ENCODE measurements at places on chromosomes 2 and 18.

GRCh38 chr2:134491771-134492441 lies 226.9 kb downstream of the TMEM163 start:
- DNase-seq, result peak; percentile 14

GRCh38 chr2:99335911-99336803 lies at the start of gene TXNDC9:
Gene TXNDC9, minus strand, starts transcription at chr2:99336333. Its CDS starts 3,123 bp downstream, at chr2:99333210.
- peak; percentile 100 for DNase-seq

GRCh38 chr18:44893045-44893706 lies 212.5 kb downstream of the SETBP1 start:
- no peak for DNase-seq

DNA sequence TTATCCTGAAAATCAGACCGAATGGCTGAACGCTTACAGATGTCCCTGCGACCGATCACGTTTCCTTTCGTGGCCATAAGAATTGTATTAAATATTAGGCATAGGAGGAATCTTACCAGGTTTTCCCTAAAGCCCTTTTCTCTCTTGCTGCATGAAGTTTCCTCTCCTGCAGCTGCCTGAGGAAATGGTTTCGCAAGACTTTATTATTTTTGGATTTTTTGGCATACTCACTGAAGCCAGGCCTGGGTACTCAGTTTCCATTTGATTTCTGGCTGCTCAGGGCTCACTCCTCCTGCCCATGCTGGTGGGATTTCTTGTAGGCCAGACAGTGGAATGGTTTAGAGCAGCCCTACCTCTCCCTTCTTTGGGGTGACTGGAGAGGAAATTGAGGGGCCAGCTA lies 114.0 kb downstream of the KLHL29 start:
- DNase-seq, result no peak

DNA sequence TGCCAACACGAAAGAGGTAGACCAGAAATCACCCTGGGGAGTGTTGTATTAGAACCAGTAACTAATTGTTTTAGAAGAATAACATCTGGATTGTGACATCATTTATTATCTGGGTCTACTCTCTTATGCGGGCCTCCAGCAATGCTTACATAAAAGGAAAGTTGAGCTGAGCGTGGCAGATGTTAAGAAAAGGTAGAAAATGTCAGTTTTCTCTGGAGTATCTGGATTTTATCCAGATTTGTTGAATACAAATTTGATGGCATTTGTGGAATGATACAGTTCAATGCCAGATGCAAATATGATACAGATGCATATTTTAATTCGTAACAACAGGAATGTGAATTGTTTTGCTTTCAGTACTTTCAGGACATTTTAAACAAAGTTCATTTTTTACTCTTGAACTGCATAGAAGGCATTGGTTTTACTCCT lies 90.3 kb downstream of the PRPF40A start:
- DNase-seq, result no peak

GRCh38 chr18:57258131-57258777 lies 94.1 kb upstream of the ST8SIA3 start:
- DNase-seq, result no peak

DNA sequence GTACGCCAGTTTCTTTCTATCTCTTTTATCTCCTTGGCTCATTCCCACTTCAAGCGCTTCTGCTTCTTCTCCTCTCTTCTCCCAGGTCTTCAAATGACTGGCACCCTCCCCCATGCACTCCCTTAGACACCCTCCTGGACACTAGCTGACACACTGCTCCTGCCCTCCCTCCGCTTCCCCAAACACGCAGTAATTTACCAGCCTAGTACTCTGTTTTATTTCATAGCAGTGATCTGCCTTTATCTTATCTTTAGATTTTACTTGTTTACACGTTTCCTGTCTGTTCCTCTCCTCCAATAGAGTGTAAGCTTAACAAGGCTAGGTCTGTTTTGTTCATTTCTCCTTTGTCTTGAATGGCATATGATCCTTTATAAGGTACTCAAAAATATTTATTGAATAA lies 93.9 kb downstream of the SCN3A start:
- no peak for DNase-seq

DNA sequence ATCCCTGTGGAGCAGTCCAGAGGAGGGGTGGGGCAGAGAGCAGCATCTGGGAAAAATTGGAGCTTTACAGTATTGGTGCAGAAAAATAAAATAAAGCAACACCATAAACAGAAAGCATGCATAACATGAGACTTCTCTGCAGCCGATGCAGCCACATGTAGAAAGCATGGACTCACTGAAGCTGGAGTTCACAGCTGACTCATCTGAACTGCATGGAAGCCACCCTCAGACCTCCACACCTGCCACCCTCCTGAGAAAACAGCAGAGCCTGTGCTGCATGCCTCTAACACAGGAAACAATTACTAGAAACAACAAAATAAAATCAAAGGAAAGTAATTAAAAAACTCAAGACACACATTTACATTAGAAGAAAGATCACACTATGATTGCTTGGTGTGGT lies 169.4 kb upstream of the ALKAL2 start:
- no peak for DNase-seq

DNA sequence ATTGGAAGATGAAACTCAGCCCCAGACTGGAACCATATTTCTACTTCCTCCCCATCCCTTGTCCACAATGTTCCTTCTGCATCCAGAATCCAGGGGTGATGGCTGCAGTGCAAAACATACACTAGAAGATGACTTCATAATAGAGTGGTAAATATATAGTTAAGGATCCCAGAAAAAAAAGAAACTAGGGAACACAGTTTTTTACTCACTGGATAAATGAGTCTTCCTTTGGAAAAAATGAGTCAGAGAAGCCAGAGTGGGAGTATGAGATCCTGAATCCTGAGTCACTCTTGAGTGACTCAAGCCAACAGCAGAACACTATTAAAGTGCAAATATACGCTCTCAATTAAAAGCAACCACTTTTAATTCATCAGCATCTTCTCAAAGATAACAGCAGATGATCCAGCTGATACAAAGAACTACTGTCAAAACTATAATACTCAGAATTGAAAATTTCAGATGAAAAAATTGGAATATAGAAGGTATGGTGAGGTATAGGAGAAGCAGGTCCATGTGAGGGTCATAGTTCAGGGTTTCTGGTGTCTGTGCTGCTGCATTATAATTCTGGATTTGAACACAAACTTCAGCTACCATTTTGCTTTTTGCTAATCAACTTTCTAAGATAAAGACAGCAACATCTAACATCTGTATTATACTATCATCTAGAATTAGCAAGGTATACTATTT lies 987.2 kb upstream of the CDH2 start:
- no peak for DNase-seq

DNA sequence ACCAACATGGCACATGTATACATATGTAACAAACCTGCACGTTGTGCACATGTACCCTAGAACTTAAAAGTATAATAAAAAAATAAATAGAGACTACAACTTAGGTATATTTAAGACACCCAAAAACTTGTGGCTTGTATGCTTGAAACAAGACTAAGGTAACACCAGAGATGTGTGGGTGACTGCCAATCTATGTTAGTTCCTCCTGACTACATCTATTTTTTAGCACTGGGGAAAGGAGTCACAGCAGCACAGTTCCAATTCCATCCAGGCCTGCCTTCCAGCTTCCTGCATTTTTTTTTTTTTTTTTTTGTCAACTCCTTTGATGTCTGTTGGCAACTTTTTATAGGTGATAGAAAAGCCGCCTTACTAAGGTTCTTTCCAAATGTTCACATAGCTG lies 18.2 kb downstream of the C2orf69 start:
- DNase-seq, result no peak

DNA sequence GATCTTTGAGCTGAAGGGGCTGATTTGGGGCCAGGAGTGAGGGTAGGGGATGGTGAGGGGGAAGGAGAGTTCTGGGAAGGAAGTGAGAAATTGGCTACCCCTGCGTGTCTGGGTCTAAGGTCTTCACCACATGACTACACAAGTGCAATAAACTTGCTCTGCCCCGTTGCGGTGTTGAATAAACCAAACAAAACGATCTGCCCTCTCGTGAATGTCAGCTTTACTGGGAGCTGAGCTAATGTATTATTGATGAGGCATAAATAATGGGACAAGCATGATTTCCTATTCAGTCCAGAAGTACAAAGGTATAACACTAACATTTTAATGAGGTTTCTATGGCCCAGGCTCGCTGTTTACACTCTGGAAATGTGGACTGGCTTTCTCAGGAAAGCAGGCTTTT lies 8.0 kb upstream of the CFAP221 start:
- no peak for DNase-seq

DNA sequence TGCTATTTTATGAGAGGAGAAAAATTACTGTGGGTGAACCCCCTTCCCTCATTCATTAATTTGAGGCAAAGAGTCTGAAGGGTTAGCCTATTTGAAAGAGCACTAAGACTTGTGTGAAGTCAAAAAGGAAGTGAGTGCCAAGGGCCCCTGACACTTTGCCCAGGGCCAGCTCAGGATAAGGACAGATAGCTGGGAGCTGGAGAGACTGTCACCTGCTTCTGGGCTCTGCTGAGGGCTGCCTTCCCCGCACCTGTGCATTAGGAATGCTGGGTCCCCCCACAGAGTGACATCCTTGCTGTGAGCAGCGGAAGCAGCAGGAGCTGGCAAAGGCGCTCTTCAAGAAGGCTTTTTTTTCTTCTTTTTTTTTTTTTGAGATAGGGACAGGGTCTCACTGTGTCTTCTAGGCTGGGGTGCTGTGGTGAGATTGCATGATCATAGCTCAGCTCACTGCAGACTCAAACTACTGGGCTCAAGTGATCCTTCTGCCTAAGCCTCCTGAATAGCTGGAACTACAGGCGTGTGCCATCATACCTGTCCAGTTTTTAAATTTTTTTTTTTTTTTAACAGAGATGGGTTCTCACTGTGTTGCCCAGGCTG lies 148.3 kb downstream of the AQP4 start:
- DNase-seq, result no peak

DNA sequence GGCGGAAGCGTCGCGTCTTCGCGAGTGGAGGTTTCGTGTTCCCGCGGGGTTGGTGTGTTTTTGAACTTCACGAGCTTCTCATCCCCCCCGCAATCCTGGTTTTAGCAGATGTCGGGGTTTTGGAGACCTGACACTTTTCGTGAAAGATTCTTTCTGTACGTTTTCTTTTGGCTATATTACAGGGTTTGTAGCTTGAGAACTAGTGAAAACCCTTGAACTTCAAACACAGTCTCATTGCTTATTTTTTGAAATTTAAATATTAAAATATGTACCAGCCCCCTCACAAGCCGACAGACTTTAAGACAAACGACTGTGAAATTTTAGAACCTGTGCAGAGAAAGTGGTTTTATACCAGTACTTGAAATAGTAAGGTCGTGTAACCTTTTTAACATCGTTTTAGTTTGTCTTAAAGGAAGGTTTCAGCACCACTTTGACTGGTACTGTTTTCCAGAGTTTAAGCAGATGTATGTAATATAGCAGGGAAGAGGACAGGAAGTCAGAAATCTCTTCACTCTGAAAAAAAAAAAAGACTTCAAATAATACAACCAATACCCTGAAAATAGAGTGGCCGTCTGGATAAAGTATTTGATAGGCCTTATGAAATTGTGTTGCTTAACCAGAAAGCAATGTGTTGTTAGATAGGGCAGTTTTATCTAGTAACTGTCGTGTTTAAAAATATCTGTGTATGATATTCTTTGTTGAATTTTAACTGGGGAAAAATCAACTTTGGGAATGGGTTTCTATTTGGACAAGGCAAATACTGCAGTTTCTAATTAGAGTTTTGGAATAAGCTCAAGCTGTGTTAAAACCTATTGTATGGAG lies 1.4 kb downstream of the SPATS2L start:
- no peak for DNase-seq

GRCh38 chr2:145692971-145693478 lies 1173.1 kb upstream of the ZEB2 start:
- peak; percentile 99 for DNase-seq

DNA sequence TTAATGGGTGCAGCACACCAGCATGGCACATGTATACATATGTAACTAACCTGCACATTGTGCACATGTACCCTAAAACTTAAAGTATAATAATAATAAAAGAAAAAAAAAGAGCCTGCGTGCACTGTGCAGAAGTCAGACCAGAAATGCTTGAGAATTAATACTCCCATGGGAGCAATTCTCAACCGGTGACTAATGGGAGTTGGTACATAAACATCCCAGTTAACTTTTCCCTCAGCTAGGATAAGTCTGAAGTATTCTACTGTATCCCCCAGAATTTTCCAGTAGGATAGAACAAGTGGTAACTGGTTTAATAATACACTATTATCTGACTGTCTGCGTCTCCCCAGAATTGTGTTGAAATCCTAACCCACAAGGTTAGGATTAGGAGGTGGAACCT lies 113.6 kb upstream of the COL5A2 start:
- no peak for DNase-seq

GRCh38 chr18:8357320-8357719 lies 251.9 kb upstream of the RAB12 start:
- DNase-seq, result no peak

GRCh38 chr2:98277162-98277859 lies 68.9 kb upstream of the CNGA3 start:
- no peak for DNase-seq

- no peak for DNase-seq
Observed at GRCh38 chr2:127072970-127073369, 34.0 kb downstream of the BIN1 start.

DNA sequence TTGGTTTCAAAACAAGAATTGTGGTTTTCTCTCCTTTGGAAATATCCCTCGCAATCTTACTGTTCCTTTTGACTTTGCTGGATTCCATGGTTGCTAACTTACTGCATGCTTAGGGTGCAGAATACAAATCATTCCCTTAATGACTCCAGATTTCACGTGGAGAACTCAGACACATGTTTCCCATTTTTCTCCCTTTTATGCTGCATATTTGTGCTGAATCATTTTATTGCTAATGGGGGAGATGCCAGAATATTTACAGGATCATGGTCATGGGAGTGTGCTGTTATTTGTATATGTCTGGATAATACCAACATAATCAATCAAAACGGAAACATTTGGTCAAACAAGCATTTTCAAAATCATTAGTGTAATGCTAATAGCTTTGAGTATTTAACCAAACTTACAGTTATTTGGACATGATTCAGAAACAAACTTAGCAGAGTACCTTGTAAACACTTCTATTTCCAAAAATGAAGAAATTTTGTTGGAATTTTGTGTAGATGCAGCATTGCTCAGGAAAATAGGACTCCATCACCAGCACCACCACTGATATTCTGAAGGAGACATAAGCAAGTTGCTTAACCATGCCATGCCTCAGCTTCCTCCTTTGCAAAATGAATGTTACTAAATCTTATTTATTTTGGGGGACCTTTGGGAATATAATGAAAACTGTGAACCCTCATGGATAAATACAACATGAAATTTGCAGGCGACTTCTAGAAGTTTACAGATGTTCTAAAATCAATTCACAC lies 122.5 kb upstream of the RND3 start:
- no peak for DNase-seq

- no peak for DNase-seq
Observed at GRCh38 chr2:26039603-26040323, 5.9 kb downstream of the RAB10 start.

DNA sequence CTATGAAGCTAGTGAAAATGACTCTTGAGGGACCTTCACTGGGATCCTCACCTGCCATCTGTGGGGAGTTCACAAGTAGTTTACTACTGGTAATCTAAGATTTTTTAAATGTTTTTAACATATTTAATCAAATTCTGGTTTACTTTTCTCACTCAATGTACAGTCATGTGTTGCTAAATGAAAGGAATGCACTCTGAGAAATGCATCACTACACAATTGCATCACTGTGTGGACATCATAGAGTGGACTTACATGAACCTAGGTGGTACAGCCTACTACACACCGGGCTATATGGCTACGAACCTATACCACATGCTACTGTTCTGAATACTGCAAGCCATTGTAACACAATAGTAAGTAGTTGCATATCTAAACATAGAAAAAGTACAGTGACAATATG lies 528.0 kb downstream of the BCL11A start:
- no peak for DNase-seq

GRCh38 chr2:23900541-23901322 lies 26.2 kb downstream of the ATAD2B start:
- peak; percentile 44 for DNase-seq

All from hematopoietic multipotent progenitor cell treated with erythropoietin and hydrocortisone succinate and interleukin-3 and kit ligand, for 6 days (in vitro differentiated cells).